ENCODE measurements at places on chromosomes 2 and 18.

DNA sequence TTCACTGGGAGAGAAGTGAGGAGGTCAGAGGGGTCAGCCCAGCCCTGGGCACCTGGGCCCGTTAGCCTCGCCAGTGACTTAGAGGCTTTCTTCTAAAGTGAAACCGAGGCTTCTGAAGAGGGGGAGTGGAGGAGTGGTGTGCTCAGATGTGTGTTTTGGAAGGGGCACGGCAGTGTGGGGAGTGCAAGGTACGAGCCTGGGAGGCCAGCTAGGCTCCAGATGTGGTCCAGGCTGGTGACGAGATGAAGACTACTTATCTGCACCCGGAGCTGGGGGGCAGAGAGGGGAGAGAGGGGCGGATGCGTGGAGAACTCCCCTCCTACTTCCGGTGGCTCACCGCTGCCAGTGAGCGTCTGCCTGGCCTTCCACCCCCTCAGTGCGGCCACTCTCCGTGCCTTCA is 371.3 kb upstream of the HS6ST1 start:
- DNase-seq: no peak

- no peak for DNase-seq
Measured at GRCh38 chr2:200185628-200186000, 120.9 kb upstream of the SPATS2L start.

GRCh38 chr2:8790739-8791162 is 46.7 kb downstream of the KIDINS220 start:
- no peak for DNase-seq

GRCh38 chr18:32771169-32771751 is 1.6 kb downstream of the KLHL14 start:
- DNase-seq: no peak

DNA sequence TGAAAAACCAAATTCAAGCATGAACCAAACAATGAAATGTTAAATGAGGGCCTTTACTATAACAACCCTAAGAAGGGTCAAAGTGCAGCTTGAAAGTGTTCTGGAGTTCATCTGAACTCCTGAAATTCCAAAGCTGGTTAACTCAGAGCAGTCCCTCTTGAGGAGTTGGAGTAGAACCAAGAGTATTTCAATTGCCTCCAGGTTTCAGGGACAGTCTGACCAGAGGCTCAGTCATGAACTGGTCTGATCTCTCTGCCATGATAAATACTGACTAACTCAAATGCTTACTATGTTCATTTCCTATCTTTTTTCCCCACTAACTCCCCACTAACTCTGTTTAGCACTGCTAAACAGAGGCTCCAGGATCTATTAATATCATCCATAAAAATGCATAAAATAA is 2.7 kb downstream of the STARD7 start:
- DNase-seq: no peak

DNA sequence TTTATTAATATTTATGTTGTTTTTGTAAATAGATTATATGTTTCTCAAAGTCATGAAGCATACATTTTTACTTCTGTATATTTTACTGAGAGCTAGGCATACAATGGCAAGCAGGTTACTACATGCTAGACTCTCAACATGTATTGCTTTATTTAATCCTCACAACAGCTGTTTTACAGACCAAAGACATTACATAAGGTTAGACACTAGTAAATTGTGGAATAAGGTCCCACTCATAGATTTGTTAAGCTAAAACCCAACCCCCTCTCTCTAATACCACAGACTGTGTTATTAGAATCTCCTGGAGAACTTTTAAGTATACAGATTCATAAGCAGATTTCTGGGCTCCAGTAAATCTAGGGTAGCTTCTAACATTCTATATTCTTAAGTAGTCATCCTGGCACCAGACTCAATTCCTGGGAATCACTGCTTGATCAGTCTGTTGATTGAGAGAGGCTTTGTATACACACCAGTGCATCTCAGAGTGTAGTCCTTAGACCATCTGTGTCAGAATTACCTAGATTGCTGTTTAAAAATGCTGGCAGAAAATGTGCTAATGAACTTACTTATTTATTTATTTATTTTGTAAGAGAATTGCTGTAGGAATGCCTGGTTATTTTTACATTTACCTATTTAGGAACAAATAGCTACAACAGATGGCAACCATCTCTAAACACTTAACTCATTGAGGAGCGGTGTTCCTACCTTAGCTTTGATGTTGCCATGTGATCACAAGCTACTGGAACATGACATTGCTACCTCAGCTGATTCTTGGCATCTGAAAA is 153.5 kb upstream of the CAVIN2 start:
- DNase-seq: no peak

GRCh38 chr18:79779021-79779699 is 18.6 kb upstream of the KCNG2 start:
- DNase-seq: peak; percentile 29

DNA sequence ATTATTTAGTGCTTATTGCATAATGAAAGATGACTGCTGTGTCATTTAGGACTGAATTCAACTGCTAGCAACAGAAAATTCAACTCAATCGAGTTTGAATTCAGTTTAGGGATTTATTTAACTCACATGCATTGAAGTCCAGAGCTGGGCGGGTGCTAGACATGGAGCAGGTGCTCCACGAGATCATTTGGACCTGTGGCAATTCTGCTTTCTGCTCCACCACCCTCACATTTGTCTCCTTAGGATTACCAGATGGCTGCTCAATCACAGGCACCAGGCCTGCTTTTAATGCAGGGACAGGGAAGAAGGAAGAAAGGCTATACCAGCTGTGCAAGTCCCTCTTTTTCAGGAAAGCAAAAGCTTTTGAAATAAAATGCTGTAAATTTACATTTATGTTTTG is 572.9 kb upstream of the SLC8A1 start:
- DNase-seq: no peak

- no peak for DNase-seq
Measured at GRCh38 chr2:128585706-128586105, 267.0 kb upstream of the HS6ST1 start.

GRCh38 chr2:56077359-56077915 is 106.4 kb upstream of the CCDC85A start:
- no peak for DNase-seq

DNA sequence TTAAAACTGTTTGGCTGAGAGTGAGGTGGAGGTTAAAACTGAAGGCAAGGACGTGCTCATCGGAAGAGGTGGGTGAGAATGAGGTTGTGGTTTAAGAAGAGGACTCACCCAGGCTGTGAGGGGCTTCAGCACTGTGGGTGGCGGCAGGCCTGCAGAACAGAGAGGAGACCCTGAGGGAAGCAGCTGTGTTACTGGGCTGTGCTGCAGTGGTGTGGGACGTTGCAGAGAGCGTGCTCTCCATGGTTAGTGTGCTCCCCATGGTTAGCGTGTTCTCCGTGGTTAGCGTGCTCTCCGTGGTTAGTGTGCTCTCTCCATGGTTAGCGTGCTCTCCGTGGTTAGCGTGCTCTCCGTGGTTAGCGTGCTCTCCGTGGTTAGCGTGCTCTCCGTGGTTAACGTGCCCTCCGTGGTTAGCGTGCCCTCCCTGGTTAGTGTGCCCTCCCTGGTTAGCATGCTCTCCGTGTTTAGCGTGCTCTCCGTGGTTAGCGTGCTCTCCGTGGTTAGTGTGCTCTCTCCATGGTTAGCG is 68.5 kb upstream of the NFATC1 start:
- DNase-seq: no peak

GRCh38 chr2:57434972-57435371 is 611.6 kb upstream of the VRK2 start:
- no peak for DNase-seq

- DNase-seq: no peak
Measured at GRCh38 chr2:23430263-23430662, 45.3 kb downstream of the KLHL29 start.

DNA sequence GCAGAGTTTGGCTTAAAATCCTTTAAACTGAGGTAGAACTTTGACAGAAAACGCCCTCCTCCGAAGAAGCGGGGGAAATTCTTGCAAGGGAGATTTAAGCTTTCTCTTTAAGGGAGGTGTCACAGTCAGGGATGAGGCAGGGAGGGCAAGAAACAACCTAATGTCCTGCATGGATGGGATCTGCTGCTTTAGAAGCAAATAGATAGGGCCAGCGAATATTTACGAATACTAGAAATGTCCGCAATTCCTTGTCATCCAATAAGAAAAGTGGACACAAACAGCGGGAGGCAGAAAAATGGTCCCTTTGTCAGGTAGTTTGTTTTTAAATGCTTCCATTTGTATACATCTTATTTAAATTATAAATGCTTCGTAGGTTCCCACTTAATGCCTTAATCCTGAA is 12.0 kb downstream of the MEIS1 start:
- no peak for DNase-seq

- DNase-seq: peak; percentile 49
Measured at GRCh38 chr2:204260162-204260877, 285.0 kb upstream of the PARD3B start.

- DNase-seq: no peak
Measured at GRCh38 chr2:160753331-160753654, 259.7 kb upstream of the RBMS1 start.

GRCh38 chr2:145538661-145539350 is 1018.9 kb upstream of the ZEB2 start:
- no peak for DNase-seq

DNA sequence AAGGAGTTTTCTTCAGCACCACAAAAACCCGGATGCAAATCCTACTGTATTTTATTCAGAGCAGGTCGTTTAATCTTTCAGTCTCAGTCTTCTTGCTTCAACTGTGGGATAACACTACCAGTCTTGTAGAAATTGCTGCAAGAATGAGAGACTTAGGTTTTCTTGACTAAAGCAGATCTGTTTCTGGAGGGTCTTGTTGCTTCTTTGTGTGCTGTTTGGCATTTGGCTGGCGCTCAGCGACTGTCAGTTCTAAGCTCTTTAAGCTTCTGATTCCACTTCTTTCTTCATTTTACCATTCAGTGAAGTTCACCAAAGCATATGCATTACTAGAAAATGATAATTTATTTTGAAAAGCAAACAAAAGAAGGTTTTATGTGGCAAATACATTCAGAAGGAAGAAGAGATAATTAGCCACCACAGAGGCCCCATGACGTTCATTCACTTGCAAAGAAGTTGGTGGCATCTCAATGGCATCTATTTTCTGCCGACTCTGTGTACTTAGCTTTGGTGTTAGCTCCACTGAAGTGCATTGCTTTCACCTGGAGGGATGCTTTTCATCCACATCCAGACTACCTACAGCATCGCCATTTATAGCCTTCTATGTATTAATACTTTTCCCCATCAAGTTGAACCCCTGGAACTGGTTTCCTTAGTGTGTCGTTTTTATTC is 53.7 kb downstream of the TRIB2 start:
- no peak for DNase-seq

GRCh38 chr2:200782251-200782650 is 29.5 kb upstream of the BZW1 start:
- DNase-seq: no peak

DNA sequence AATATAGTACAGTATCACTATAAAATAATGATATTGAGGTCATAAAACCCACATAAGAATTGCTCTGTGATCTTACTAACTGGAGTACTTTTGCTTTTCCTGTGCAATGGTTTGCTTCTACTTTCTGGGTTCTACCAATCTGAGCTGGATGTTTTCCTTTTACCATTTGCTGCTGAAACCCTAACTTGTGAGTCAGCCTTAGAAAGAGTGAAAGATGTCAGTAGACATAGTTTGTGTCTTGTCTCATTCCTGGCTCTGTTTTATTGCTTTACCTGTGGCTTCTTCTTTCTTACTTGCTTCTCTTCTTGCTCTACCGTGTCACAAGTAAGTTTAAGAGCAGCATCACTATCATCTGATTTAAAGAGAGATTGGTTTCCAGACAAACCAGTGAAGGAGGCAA is 61.0 kb downstream of the MBD2 start:
- no peak for DNase-seq

DNA sequence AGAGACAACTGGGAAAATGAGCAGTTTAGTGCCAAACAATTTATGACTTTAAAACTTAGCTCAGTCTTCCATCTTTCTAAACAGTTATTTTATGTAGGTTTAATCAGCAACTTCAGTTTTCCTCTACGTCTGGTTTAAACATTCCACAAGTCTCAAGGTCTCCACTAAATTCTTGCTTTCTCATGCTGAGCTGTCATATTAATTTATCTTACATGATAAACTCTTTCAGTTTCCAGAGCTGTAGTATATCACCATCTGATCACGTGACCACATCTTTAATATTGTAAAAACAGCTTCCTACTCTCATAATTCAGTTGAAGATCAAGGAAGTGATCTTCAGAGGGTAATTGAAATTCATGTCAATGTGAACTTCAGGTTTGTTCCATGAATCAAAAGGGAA is 158.6 kb downstream of the ZNF804A start:
- no peak for DNase-seq

DNA sequence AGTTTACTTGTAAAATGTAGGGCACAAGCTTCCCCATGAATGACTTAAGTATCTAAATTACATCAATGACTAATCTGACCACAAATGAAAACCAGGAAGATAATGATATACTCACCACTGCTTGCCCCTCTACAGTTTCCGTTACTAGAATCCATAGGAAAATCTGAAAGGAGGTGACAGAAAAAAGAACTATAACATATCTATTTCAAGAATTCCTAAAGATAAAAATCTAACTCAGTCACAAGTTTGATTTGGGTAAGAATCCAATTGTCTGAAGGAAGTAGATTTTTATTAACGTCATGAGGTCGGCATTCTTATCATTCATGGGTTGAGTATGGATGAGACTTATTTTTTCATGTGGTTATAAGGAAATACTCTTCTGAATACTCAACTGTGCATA is 7.8 kb downstream of the FRZB start:
- no peak for DNase-seq

GRCh38 chr2:197140045-197140444 is 170.5 kb downstream of the ANKRD44 start:
- DNase-seq: no peak

DNA sequence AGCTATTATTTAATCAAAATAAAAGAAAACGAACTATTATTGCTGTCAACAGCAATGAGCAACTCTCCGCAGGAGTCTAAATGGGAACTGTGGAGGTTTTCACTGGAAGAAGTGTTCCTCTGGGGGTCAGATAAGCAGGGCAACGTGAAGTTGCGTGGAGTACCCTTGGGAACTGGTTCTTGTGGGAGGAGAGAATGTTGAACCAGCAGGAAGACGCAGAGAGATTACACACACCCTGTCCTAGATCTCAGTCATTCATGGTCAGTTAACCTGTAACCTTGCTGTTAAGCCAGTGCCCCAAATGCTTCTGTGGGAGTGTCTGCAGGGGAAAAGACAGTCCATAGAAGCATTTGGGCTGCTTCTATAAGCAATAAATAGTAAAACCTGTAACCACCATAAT is 20.4 kb upstream of the CABLES1 start:
- no peak for DNase-seq

DNA sequence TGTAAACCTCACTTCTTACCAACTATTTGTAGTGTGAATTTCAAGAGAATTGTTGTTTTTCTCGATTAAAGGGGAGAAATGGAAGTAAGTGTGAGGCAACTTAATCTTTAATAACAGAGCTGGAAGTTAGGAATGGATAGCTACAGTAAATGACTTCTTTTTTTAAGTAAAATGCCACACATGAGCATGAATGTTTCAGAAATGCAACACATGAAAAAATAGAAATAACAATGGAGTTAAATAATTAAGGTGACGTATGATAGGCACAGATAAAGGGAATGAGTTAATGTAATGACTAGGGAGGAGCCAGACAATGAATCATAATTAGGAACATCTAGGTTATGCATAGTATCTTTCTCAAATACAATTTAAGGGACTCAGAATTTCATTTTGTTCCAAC is 3.4 kb downstream of the REL start:
- no peak for DNase-seq
